CD4-positive, alpha-beta T cell (primary cell): ENCODE measurements at places on chromosomes 6 and 20.
A peak's percentile ranks its signal among the peaks of the same experiment; 100 is the strongest.

- no peak for DNase-seq
These were observed 63.7 kb downstream of the PRR18 start for GRCh38 chr6:166244353-166245045.

GRCh38 chr6:144449911-144450597, 164.9 kb downstream of the UTRN start:
- DNase-seq, result no peak

- DNase-seq, result no peak
These were observed 227.4 kb downstream of the LRFN2 start for GRCh38 chr6:40359808-40360207.

GRCh38 chr6:35090734-35091133, 50.4 kb downstream of the TCP11 start:
- no peak for DNase-seq

DNA sequence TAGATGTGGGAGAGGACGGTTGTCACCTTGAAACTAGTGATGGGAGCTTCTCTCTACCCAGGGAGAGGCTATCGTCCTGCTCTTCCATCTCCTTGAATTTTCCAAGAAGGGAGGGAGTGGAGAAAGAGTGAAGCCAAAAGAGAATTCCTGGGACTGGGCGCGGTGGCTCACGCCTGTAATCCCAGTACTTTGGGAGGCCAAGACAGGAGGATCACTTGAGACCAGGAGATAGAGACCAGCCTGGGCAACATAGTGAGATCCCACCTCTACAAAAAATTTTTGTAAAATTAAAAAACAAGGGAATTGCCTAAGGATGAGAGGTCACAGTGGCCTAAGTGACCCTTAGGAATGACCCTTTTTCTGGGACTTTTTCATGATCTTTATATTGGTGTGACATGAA, 8.8 kb downstream of the MYH7B start:
- DNase-seq, result no peak

GRCh38 chr6:166313255-166314070, 5.3 kb upstream of the PRR18 start:
- peak; percentile 51 for DNase-seq

DNA sequence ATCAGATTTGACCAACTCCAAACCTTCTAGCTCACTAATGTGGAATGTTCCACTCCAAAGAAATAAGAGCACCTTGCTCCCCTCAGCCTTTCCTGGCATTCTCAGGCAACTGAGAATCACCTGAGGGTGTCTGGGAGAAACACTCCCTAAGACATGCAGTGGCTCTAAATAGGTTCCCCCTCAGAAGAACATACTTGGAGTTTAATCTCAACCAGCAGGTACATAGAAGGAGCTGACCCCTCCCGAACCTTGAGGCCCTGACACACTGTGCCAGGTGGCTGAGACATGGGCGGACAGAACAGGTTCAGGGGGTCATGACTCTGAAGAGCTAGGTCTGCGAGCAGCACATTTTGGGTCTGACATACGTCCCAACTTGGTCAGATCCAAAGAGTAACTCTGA, 107.6 kb upstream of the MAP3K4 start:
- DNase-seq, result no peak

- DNase-seq, result no peak
These were observed 947.1 kb downstream of the TFAP2A start for GRCh38 chr6:9467741-9468140.

DNA sequence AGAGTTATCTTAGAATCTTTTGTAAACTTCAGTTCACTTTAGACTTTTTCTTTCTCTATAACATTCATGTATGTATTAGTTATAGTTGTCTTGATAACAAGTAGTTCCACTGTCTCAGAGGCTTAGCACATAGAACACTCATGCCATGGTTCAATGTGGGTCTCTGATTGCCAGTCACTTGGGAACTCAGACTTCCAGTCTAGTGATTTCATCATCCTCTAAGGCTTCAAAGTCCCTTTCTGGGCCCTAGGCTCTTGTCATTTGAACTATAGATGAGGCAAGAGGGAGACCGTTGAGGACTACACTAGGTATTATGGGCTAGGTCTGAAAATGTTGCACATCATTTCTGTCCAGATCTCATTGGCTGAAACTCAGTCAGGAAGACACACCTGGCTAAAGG, 8.4 kb upstream of the EEF1E1 start:
- no peak for DNase-seq

GRCh38 chr20:57398231-57398821, 7.1 kb downstream of the RBM38 start:
- DNase-seq, result peak; percentile 95

DNA sequence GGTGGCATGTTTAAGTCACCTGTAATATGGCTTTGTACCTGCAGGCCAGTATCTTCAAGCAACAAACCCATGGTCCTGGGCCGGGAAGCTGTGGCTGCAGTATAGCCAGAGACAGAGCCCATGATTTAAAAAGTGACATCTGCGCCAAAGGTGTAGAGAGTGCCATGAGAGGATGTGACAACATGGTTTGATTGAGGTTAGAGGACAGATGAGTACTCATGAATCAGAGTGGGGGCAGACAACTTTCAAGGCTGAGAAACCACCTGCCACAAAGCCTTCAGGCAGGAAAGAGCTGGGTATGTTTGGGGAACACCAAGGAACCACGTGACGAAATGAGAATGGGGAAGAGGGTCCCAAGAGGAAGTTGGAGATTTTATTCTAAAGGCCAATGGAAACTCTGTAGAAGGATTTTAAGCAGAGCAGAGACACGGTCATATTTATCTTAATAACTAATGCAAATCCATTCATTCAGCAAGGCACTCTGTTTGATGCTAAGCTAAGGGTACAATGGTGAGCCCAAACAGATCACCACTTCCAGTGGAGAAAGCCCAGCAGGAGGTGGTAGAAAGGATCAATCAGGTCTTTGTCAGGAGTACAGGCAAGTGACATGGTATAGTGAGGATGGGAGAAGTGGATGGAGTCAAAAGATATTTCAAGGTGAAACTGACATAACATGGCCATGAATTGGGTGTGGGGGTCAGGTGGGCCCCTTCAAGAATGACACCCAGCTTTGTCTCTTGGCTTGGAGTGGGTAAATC, 3.4 kb upstream of the MICAL1 start:
- DNase-seq, result no peak

- peak; percentile 56 for DNase-seq
These were observed 13.6 kb downstream of the ITPA start for GRCh38 chr20:3222635-3223600.

GRCh38 chr6:144969602-144970272, 684.6 kb downstream of the UTRN start:
- DNase-seq, result no peak

DNA sequence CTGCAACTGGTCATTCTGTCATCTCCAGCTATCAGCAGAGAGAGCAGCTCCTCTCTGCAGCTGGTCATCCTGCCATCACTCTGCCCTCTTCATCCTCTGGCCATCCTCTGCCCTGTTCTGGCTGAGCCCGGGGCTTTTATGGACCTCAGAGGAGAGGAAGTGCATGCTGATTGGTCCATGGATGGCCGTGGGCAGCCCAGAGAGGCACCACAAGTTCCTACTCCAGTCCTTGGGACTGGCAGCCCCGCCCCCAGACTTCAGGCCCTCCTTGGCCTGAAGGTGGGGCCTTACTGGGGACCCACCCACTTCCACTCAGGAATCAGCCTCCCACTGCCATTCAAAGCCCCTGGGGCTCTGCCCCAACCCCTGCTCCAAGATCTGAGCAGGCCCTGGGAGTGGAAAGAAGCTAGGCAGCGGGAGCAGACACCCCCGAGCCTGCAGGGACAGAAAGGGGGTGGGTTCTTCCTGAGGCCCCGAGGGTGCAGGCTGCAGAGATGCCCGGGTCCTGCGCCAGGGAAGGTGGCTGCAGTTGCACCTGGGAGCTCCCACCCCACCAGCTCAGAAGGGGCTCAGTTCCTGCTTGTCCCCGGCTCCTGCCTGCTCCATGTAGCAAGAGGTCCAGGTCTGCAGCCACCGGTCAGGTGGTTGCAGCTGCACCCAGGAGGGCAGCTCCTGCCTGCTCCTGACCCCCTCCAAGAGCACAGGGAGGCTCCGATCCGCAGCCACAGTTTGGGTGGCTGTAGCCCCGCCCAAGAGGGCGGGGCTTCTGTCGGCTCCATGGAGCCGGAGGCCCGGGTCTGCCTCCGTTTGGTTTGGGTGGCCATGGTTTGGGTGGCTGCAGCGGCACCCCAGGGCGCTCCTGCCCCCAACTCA, 34.1 kb upstream of the HMGA1 start:
- no peak for DNase-seq

DNA sequence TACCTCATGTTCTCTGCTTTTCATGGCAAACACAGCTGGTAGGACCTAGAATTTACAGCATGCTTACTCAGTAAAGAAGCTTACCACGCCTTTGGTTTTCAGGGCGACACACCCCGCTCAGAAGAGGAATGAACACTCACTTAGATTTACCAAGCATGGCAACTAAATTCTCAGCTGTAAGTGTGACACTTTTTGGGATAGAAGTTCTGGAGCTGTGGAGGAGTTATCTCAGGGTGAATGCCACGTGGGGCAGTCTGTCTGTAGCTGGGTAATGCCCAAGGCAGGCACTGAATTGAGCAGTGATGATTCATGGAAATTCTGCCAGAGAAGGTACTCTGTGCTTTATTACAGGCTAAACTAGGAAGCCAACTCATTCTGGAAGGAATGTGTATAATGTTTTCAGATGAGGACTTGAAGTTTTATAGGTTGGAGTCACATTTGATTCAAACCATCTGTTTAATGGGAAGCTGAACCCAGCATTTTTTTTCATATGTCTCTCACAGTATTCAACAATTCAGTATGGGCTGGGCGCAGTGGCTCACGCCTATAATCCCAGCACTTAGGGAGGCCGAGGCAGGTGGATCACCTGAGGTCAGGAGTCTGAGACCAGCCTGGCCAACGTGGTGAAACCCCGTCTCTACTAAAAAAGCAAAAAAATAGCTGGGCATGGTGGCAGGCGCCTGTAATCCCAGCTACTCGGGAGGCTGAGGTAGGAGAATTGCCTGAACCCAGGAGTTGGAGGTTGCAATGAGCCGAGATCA, 3.5 kb upstream of the PRIM2 start:
- DNase-seq, result no peak

DNA sequence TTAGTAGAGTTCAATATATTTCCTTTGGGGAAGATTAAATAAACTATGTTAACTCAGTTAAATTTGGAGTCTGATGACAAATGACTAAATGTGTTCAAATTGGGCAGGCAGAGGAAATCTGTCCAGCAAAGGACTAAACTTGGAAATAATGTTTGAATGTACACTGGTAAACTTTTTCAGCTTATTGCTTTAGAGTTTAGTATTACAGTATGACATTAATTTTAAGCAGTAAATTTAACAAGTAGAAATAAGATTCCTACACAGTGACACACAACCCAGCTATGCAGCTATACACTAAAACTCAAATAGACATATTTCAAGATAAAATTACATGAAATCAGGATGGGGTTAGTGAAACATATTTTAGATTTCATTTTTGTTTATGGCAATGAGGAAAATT, 42.6 kb upstream of the HDGFL1 start:
- DNase-seq, result no peak

DNA sequence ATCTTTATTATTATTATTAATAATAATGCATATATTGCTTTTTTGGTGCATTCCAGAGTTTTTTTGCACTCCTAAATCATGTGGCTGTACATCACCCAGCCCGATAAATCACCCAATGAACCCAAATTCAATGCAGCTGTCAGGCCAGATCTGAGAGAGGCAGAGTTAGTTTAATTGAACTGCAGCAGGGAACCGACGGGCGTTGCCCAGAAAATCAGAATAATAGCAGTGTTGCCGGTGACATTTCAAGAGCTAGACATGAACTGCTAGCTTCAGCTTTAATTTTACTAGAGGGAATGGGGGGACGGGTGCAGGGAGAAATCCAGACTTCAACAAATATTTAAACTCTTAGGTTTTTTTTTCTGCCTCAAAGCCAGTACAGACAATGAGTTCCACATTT, 135.0 kb downstream of the CLIC5 start:
- no peak for DNase-seq

DNA sequence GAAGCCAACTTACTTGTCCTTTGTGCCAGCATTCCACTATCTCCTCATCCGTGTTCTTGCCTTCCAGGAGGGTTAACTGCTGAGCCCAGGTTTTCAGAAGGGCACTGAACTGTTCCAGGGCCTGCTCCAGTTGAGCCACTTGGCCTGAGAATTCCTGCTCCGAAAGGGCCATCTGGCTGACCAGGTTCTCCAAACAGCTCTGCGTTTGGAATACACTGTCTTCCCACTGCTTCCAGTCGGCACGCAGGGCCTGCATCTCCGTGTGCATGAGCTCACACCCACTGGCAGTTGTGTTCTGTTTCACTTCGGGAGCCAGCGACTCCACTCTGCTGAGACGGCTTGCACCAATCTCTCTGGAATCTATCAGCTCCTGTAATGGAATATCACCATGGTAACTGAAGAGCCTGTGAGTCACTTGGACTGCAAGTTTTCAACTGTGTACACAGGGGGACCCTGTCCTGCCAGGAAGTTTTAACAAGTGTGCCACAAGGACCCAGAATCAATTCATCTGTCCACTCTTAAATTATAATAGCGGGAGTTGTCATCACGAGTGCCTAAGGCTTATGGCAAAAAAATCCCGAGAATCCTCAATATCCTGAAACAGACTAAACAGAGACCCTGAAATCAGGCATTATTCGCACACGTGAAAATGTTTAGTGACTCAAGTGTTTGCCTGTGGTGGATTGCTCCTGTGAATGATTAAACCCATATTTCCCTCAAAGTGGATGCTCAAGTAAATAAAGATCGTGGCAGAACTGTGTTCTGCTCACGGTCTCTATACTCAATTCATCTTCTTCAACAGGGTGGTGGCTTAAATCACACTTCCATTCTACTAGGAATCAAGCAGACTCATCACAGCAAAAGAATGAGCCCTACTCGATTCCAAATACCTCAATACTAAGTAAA, 255.9 kb downstream of the SYNE1 start:
- no peak for DNase-seq

GRCh38 chr6:37897321-37897720, 77.8 kb downstream of the ZFAND3 start:
- DNase-seq, result no peak

- DNase-seq, result no peak
These were observed 32.4 kb upstream of the HINT3 start for GRCh38 chr6:125924169-125924568.

- no peak for DNase-seq
These were observed 313.4 kb upstream of the PLCB4 start for GRCh38 chr20:8755340-8756118.

- no peak for DNase-seq
These were observed 247.2 kb downstream of the NRN1 start for GRCh38 chr6:5759571-5759970.

- DNase-seq, result no peak
These were observed 8.7 kb downstream of the NUDT3 start for GRCh38 chr6:34383656-34384320.

DNA sequence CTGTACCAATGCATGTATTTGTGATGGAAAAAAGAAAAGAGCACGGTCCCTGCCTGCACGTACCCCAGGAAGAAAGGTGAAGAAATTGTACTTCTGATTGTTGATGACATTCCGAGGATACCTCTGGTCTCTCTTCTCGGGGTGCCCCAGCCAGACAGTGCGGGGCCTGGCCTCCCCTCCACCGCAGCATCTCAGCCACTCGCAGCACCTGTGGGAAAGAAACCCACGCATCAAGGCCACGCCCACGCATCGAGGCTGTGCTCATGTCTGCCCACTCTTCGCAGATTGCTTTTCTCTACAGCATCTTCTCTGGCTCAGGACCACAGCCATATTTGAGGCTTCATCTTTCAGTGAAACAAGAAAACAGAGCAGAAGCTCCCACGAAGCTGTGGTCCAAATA, 38.4 kb downstream of the ATP9A start:
- no peak for DNase-seq

- DNase-seq, result no peak
These were observed 12.2 kb upstream of the PTGIS start for GRCh38 chr20:49579874-49580812.
